ENCODE measurements at places on chromosomes 4 and X.

DNA sequence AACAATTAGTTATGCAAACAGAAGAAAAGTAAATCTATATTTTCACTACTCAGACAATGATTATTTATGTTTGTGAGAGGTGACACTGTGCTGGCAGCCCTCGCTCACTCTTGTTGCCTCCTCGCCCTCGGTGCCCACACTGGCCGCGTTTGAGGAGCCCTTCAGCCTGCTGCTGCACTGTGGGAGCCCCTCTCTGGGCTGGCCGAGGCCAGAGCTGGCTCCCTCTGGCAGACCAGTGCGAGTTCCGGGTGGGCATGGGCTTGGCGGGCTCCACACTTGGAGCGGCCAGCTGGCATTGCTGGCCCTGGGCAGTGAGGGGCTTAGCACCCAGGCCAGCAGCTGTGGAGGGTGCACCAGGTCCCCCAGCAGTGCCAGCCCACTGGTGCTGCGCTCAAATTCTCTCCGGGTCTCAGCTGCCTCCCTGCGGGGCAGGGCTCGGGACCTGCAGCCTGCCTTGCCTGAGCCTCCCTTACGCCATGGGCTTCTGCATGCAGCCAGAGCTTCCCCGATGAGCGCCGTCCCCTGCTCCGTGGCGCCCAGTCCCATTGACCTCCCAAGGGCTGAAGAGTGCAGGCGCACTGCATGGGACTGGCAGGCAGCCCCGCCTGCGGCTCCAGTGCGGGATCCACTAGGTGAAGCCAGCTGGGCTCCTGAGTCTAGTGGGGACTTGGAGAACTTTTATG is 902.6 kb downstream of the PDHA2 start:
- no peak for DNase-seq

DNA sequence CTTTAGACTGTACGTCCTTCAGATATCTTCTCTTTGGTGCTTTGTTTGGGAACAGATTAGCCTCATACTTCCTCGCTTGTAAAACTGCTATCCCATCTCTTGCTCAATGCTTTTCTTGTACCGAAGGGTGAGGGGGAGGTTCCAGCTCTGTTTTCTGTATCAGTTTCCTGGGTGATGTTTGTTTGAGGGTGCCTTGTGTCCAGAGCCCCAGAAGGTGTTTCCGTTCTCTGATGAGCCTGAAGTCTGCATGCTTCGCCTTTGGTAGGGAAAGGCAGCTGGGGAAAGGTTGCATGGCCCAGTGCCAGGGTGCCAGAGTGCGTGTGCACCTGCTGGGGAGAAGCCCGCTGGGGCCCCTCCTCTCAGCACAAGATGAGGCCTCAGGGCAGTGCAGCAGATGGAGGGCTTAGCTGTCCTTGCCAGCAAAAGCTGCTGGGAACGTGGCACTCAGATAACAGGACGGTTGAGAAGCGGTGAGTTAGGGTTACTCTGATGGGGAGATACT is 73.7 kb downstream of the TBL1X start:
- DNase-seq, result no peak

GRCh38 chrX:129025376-129025775 is 497.9 kb downstream of the SMARCA1 start:
- no peak for DNase-seq

- no peak for DNase-seq
Measured at GRCh38 chr4:71687056-71687455, 96.8 kb downstream of the GC start.

GRCh38 chrX:150483356-150483985 is 85.0 kb upstream of the MTM1 start:
- DNase-seq, result no peak

DNA sequence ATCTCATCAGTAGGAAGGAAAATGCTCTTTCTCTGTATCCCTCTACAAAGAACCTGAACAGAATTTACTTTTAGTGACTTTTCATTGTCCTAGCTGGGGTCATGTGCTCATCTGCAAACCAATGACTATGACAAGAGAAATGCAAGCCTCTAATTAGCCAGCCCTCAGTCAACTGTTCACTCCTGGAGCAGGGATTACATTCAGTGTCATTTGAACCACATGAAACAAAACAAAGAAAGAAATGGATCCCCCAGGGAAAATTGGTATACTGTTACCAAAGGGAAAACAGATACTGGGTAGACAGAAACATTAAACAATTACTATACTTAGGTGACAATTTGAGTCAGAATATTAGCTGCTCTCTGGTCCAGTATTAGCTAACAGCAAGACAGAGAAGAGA is 173.6 kb downstream of the RCHY1 start:
- no peak for DNase-seq

DNA sequence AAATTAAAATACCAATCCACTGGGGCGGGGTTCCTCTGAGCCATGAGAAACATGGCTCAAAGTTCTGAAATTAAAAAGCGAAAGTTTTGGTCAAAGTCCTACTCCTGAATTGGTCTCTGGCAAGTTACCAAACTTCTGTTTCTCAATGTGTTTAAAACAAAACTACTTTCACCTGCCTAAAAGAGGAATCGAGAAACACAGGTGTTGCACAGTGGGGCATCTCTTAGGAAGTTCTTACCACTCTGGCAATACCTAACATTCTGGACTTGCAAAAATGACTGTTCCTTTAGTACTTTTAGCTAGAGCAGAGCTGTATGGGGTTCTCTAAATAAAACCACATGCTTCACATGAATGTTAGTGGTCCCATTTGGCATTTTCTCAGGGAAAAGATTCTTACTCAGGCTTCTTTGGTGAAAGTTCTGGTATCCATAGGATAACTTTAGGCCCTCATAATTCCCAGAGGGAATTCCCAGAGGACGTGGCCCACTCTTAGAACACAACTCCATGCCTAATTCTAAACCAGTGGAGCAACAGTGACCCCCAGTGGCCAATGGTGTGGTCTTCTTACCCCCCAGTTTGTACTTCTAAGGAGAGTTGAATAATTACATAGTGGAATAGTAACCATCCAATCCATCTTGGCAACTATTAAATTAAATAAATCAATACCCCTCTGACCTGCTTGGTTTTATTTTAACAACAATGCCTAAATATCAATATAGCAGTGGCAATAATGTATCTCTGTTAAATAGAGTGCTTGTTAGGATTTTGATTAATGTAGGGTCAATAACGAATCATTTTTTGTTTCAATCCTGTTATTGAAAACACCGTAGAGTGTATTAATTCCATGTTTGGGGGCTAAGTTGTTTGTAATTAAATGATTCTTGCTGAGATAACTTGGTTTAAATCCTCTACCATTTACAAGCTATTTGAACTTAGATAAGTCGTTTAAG is 21.9 kb downstream of the BMP3 start:
- DNase-seq, result peak; percentile 69

- DNase-seq, result no peak
Measured at GRCh38 chr4:187393531-187394344, 601.8 kb upstream of the ZFP42 start.

- DNase-seq, result no peak
Measured at GRCh38 chrX:2404776-2405175, 96.0 kb downstream of the DHRSX start.

GRCh38 chr4:3827616-3828492 is 61.7 kb downstream of the ADRA2C start:
- no peak for DNase-seq

Data from cardiac fibroblast (primary cell).